ENCODE measurements at places on chromosomes 2 and 18.
A peak's percentile ranks its signal among the peaks of the same experiment; 100 is the strongest.

DNA sequence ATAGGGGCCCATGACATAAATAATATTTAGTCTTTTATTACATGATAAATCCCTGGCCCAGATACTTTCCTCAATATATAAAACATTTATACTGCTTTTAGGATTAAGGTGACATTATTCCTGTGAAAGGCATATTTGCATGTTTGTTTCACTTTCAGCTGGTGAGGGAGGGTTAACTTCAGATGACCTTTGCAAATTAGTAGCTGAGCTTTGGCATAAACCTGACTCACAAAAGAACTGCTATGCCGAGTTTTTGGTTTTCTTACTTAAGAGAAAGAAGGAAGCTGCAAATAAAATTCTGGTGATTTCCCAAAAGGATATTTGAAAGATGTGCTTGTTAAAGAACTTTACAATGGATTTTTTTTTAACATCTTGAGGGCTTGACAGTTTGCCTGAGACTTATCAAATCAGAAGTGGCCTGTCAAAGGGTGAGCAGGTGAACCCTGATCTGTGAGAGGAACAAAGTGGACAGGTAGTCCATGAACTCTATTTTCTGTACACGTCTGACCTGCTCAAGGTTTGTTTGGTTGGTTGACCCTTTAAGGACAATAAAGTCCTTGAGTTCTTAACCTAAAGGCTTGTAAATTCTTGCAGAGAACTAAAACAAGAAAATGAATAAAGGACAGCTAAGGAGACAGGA, 93.5 kb downstream of the FAM124B start:
- no peak for DNase-seq

DNA sequence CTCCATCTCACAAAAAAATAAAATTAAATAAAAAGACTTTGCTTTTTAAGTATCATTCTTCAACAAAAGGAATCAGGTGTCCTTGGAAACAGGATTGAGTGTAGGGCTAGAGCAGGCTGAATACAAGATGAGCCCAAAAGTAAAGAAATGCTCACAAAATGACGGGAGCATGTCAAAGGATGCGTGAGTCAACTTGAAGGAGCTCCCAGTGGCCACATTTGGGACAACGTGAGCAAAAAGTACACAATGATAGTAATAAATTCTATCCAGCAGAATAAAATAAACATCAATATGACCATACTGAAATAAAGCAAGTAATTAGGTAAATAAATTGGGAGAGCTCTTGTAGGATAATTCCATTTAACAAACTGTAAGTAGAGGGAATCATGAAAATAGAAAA, 220.7 kb downstream of the PHLPP1 start:
- DNase-seq: no peak

GRCh38 chr2:157015015-157015575, 242.4 kb upstream of the GALNT5 start:
- no peak for DNase-seq

- no peak for DNase-seq
Observed at GRCh38 chr2:182577816-182578215, 138.2 kb upstream of the DNAJC10 start.

DNA sequence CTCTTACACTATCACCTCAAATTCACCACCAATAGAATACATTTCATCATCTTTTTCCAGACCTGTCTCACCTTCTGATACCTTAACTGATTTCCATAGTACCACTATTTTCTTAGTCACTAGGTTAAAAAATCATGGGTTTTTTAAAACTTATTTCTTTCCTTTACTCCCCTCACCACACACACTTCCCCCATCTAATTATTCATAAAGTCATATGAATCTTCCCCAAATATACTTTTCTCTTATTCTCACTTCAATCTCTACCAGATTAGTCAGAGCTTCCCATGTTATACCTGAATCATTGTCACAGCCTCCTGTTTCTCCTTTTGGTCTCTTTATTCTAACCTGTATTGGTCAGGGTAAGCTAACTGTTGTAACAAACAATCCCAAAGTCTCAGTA, 696.3 kb downstream of the BCL11A start:
- DNase-seq: no peak

- peak; percentile 22 for DNase-seq
Observed at GRCh38 chr18:44680273-44681075, at the start of gene SETBP1. TSS of gene SETBP1 (plus strand) at chr18:44680888. CDS start at chr18:44701347, 20,459 bp downstream.

GRCh38 chr2:157874348-157874747, 1.8 kb downstream of the ACVR1 start:
- DNase-seq: no peak

GRCh38 chr2:64644458-64645382, 9.0 kb downstream of the SERTAD2 start:
- DNase-seq: peak; percentile 56

- no peak for DNase-seq
Observed at GRCh38 chr2:137522620-137523011, 441.7 kb upstream of the HNMT start.

DNA sequence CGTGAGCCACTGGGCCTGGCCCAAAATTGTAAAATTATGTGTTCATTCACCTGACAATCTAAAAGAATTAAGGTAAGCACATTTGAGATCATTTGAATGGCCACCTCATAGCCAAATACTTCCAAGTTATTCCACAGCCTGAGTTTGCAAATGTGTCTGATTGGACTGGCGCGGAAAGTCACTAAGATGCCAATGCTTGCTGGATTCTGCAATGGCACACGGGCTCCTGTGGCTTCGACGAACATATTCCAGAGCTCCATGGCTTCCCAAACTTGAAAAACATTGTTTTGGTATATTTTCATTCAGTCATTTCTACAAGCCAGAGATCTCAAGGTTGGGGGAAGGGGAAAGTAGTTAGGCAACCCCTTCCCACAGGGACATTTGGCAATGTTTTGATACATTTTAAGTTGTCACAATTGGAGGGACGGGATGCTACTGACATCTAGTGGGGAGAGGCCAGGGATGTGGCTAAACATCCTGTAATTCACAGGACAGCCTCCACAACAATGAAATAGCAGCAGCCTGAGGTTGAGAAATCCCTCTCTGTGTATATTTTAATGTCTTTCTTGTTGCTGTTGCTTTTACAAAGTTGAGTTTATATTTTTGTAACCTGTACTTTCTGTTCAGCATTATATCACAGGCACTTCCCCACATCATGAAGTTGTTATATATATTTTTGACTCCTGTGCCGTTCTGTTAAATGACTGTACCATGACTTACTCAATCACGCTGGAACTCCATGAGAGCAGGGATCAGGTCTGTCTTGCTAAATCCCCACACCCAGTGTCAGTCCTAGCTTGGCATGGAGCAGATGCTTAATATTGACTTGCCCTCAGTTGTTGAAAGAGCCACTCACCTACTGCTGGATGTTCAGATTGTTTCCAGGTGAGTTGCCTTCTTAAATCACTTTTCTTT, 56.9 kb downstream of the COL4A4 start:
- peak; percentile 13 for DNase-seq

- no peak for DNase-seq
Observed at GRCh38 chr18:69763002-69763401, 184.7 kb downstream of the CD226 start.

DNA sequence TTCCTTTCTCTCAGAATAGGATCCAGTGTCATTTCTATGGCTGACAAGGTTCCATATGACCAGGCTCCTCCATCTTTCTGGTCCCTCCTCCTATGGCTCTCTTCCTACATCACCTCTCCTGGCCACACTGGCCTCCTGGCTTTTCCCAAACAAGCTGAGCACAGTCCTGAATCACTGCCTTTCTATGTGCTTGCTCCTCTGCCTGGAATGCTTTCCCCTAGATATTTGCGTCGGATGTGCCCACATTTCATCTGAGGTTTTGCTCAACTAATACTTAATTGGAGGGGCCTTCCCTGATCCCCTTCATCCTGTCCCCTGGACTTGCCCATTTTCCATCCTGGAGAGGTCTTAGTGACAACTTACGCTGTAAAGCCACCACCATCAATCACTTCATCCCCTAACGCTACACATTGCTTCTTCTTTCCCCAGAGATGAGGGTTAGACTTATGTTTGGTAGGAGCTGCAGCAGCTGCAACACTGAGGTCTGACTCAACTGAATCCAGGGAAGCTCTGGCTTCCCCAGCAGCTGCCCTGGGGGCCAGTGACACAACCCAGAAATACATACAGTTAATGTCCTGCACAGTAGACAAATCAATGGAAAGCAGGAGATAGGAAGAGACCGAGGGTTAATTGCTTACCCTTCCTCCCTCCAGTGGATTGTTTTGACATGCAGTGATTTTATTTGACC, 42.9 kb downstream of the QPCT start:
- no peak for DNase-seq

- no peak for DNase-seq
Observed at GRCh38 chr2:101355401-101356054, 31.8 kb downstream of the CREG2 start.

GRCh38 chr2:77519888-77520506, 2.2 kb downstream of the LRRTM4 start:
- DNase-seq: no peak

DNA sequence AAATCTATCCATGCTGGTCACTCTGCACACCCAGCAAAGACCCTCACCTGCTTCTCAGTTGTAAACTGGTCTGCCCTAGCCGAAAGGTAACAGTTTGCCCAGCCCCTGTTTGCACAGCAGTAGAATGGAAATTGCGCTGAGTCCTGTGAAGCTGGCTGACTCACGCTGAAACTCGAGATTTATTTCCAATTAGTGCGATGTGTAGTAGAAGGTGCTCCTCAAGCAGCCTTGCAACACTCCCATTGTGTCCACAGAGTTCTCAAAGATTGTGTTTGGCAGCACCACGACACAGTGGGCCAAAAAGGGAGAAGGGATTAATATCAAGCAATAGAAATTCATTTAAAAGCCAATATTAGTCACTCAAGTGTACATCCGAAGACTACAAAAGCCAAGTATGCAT, 21.7 kb upstream of the APCDD1 start:
- no peak for DNase-seq

- DNase-seq: no peak
Observed at GRCh38 chr2:42425697-42426096, 64.7 kb upstream of the COX7A2L start.

GRCh38 chr2:10208736-10209135, 86.2 kb downstream of the RRM2 start:
- no peak for DNase-seq

- no peak for DNase-seq
Observed at GRCh38 chr18:36522509-36522908, 225.0 kb downstream of the FHOD3 start.

- DNase-seq: no peak
Observed at GRCh38 chr2:166314022-166314759, 61.6 kb downstream of the SCN9A start.

DNA sequence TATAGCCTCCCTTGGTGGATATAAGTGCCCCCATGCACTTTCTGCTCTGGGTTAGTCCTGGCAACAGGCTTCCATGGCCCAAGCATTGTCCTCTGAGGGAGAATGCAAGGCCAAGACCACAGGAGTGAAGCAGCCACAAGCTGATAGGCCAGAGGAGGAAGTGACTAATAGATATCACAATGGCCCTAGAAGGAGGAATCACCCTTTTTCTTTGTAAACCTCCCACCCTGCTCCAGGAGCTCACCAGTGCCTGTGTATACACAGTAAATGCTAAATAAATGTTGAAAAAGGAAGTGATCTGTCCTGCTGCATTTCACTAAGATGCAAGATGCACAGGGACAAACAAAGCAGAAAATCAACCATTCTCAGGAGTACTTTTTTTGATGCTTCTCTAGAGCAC, 49.7 kb upstream of the ABCA12 start:
- no peak for DNase-seq

DNA sequence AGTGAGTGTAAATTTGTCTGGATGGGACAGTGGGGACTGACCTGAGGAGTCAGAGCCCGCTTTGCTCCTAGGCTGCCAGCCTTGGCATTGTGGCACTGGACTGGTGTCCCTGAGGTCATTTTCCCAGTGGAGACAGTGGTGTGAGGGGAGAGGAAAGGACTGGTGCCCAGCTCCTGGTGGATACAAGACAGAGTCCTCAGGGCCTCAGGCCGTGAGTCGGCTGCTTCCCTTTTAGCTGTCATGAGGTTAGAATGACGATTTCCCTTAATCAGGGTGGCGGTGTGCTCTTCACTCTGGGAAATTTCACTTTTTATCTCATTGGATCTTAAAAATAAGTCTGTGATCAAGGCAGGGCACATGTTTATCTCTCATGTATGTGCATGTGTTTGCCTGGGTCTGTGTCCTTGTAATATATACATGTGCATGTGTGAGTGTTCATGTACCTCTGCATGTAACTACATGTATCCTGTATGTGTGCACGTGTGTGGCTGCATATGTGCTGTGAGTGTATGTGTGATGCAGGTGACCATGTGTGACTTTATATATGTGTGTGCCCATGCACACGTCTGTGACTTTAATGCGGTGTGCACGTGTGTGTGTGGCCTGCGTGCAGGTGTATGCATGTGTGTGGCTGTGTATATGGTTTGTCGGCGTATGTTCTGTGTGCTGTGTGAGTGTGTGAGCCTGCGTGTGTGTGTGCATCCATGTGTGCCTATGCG, 55.7 kb downstream of the GLI2 start:
- no peak for DNase-seq

DNA sequence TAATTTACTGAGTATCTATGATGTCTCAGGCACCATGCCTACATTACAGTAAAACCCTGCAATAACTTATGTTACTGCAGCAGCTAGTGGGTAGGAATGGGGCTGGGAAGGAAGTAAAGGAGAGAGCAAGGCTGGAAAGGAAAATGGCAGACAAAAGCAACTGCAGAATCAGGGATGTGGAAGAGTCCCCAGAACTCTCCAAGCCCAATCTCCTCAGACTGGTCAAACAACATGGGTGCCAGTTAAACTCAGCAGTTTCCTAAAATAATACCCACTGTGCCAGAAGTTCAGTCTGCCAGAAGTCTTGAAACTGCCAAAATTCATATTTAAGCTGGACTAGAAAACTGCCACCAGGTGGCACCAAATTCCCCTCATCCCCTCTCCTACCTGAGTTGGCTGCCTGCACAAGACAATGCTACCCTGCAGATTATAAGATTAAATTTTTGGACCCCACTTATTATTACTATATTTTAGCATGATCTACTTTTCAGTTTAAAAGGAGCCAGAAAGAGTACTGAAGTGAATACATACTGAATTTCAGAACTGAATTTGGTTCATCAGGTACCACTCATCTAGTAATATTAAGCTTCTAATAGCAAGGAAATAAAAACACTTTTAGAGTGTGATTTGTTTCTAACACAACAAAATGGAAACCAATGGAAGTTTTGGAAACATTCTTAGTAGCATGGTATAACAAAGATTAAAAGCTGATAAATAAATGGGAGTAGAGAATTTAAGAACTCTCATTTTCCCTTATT, 86.8 kb upstream of the DNER start:
- DNase-seq: peak; percentile 62

- no peak for DNase-seq
Observed at GRCh38 chr2:231597014-231597611, 4.4 kb downstream of the TEX44 start.

GRCh38 chr2:206160807-206161179, 1.1 kb downstream of the EEF1B2 start:
- peak; percentile 12 for DNase-seq
